ENCODE measurements at places on chromosomes 16 and 17. TPM values are rescaled to one million over a fixed set of nuclear protein-coding genes. Genes with fewer than 3 reads are reported as not detected.

Gene KREMEN2
- total RNA-seq = 6.6 TPM

Gene IL21R
- total RNA-seq = 0.34 TPM

Gene POLR3E
- total RNA-seq = 96.5 TPM

Gene SHCBP1
- 14.8 TPM for total RNA-seq

Gene GJC1
- total RNA-seq = 154 TPM

Gene ZFP90
- total RNA-seq = 19.1 TPM

Gene PTRH2
- total RNA-seq = 36.5 TPM

Gene PDILT
- total RNA-seq = not detected

Gene C16orf96
- 1.6 TPM for total RNA-seq

Gene NPIPB8
- not detected for total RNA-seq

GRCh38 chr16:22214402-22214801 is 8.3 kb downstream of the EEF2K start:
- H3K27ac ChIP-seq = no peak overlapping the region
- no peaks in the 10 kb centered on the region for H3K36me3 ChIP-seq
- no peaks in the 10 kb centered on the region for H3K27me3 ChIP-seq
- DNase-seq = no peak

- peak within 1 kb of the TSS; percentile 67 for H3K4me3 ChIP-seq
- H3K4me1 ChIP-seq = peaks cover 9% of the 10 kb centered on the region
- H3K36me3 ChIP-seq = no peaks in the 10 kb centered on the region
- H3K27me3 ChIP-seq = no peaks in the 10 kb centered on the region
These were observed at the start of gene MYO15B for GRCh38 chr17:75587675-75588595. Gene MYO15B, plus strand, starts transcription at chr17:75587800. Its CDS starts 258 bp downstream, at chr17:75588058.

DNA sequence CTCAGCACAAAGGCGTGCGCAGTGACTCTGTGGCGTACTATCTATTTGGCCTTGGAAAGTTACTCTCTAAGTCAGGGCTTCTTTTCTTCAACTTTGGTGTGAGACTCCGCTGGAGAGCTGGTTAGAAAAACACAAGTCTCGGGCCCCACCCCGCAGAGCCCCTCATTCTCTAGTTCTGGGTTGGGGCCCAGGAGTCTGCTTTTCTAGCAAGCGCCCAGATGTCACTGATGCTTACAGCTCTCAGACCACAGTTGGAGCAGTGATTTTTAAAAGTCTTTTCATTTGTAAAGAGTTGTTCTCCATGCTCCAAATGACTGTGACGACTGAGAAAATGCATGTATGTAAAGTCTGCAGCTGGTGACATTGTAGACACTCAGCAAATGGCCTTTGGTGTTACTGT is 582.3 kb downstream of the WWOX start:
- H3K4me3 ChIP-seq = no peak overlapping the region
- no peak for DNase-seq
- no peaks in the 10 kb centered on the region for H3K36me3 ChIP-seq
- no peak overlapping the region for H3K27ac ChIP-seq

DNA sequence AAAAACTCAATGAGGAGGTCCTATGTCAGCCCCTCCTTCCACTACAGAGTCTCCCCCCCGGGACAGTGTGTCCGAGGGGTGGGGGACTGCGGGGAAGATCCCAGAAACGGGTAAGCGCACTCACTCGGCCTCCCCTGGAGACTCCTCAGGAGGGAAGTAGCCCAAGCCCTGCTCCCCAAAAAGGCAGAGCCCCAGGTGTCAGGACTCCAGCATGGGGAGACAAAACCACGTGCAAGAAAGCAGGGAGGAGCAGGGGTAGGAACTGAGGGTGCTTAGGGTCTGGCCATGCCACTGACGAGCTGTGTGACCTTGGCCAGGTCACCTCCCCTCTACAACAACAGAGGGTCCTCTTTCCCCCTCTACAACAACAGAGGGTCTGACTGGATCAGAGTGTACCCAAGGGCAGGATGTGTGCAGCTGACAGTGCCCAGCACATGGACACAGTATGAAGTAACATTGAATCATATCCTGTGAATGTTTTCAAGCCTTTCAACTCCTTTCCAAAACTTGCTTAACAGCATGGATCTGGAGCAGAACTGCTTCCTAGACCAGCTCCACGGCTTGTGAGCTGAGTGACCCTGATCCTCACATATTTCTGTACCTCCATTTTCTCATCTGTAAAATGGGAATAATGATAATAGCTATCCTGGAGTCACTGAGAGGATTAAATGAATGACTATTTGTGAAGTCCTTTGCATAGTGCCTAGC is 2.1 kb upstream of the NAGS start:
- H3K27ac ChIP-seq = no peak overlapping the region
- no peaks in the 10 kb centered on the region for H3K36me3 ChIP-seq
- DNase-seq = no peak
- H3K27me3 ChIP-seq = peaks cover 21% of the 10 kb centered on the region

DNA sequence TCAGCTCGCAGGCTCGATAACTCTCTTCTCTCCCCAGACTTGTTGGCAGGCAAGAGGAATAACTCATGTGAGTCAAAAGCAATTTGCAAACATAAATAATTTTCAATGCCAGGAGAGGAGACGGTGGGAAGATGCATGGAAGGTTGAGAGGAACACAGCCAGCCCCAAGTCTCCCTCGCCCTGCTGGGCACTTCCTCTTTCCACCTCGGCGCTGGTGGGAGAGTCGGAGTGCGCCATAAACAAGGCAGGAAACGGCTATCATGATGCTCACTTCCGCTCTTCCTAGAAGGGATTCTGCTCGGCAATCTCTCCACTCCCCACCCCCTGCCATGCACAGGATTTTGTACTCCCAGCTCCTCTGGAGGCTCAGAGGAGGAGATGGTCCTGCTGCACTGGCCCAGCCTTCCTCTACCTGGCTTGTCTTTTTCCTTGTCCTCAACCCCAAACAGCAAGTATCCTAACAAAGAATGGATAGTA is 13.0 kb downstream of the CBX4 start:
- no peak overlapping the region for H3K4me3 ChIP-seq
- no peaks in the 10 kb centered on the region for H3K36me3 ChIP-seq
- no peak overlapping the region for H3K27ac ChIP-seq

GRCh38 chr17:34556384-34556783 is 23.0 kb upstream of the TMEM132E start:
- DNase-seq = no peak
- no peaks in the 10 kb centered on the region for H3K36me3 ChIP-seq
- no peaks in the 10 kb centered on the region for H3K27me3 ChIP-seq
- no peak overlapping the region for H3K27ac ChIP-seq

- no peaks in the 10 kb centered on the region for H3K4me1 ChIP-seq
- H3K27ac ChIP-seq = no peak overlapping the region
- peak overlapping the region; percentile 48 for H3K4me3 ChIP-seq
- peaks cover 31% of the 10 kb centered on the region for H3K27me3 ChIP-seq
These were observed 863 bp downstream of the CASKIN1 start for GRCh38 chr16:2195322-2196161.

DNA sequence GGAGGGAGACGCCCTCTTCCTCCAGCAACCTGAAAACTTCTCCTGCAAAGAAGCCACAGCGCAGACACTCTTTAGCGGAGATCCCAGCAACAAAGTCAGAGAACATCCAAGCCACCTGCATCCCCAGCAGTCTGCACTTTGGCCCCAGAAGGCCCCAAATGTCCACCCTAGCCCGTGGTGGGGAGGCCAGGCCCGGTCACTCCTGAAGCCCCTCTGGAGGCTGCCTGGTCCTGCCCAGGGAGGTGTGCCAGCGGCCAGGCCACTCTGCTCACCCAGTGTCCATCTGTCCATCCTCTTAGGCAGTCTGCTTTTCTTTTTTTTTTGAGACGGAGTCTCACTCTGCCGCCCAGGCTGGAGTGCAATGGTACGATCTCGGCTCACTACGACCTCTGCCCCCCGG is 5.4 kb downstream of the HAGHL start:
- H3K36me3 ChIP-seq = 0 out of 2 replicates have a peak, but pooled peaks cover 3% of the 10 kb centered on the region
- no peaks in the 10 kb centered on the region for H3K4me1 ChIP-seq
- no peak overlapping the region for H3K4me3 ChIP-seq
- no peak overlapping the region for H3K27ac ChIP-seq
- DNase-seq = no peak

GRCh38 chr16:84058664-84059063 is 16.1 kb upstream of the SLC38A8 start:
- no peak for DNase-seq
- H3K27me3 ChIP-seq = no peaks in the 10 kb centered on the region
- no peaks in the 10 kb centered on the region for H3K4me1 ChIP-seq
- H3K4me3 ChIP-seq = no peak overlapping the region
- peaks cover 11% of the 10 kb centered on the region for H3K36me3 ChIP-seq
- no peak overlapping the region for H3K27ac ChIP-seq

DNA sequence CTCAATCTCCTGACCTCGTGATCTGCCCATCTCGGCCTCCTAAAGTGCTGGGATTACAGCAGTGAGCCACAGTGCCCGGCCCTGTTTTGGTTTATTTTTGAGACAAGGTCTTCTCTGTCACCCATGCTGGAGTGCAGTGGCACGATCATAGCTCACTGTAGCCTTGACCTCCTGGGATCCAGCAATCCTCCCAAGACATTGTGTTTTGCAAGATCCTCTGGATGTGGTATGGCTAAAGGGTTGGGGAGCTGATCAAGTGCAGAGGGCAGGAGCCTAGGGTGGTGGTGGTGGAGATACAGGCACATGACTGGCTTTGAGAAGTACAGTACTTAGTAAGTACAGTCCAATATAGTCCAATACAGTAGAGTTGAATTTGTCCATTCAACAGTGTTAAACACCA is 16.6 kb upstream of the TNS4 start:
- H3K4me3 ChIP-seq = no peak overlapping the region
- H3K27me3 ChIP-seq = no peaks in the 10 kb centered on the region
- H3K4me1 ChIP-seq = peaks cover 10% of the 10 kb centered on the region
- no peaks in the 10 kb centered on the region for H3K36me3 ChIP-seq

DNA sequence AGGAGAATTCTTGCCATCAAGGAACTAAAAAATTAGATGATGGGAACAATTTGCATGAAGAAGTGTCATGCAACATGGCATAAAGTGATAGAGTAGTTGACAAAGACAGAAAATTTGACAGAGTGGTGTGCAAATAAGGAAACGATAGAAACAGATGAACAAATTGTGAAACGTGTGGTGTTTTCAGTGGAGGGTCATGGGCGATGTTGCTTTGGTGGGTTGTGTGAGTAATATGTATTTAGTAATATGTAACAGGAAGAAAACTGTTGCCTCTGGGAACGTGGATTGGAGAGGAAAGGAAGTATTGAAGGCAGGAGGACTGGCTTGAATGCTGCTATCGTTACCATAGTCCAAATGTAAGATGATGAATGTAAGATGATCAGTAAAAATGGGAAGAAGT is 3.6 kb downstream of the COX10 start:
- 0 out of 2 replicates have a peak, but pooled peaks cover 2% of the 10 kb centered on the region for H3K36me3 ChIP-seq
- H3K4me1 ChIP-seq = no peaks in the 10 kb centered on the region
- no peak overlapping the region for H3K4me3 ChIP-seq
- no peak for DNase-seq
- H3K27ac ChIP-seq = no peak overlapping the region

DNA sequence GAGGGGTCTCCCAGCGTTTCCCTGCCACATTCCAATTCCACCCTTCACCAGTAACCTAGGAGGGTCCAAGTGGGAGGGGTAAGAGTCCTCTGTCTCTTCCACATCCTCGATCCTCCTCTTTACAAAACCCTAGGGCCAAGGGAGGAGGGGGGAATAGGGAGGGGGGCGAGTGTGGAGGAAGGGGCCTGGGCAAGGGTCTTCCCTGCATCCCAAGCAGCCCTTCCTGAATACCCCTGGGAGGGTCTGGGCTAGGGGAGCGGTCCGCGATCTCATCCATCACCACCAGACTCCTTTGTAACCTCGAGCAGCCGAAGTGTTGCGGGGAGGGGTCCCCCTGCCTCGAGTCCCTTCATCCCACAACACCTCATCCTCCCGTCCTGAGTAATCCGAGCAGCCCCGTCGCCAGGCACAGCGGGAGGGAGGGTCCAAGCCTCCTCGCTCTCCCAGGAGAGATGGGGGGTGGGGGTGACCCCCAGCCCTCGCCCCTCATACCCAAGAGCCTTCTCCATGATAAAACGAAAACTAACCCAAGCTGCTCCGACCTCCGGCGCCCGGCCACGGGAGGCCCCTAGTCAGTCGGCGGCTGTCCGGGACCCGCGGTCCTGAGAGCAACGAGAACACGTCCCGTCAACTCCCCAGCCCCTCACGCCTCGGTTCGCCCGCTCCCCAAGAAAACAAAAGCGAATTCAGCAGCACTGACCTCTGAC is 502 bp downstream of the SMPD3 start:
- H3K4me1 ChIP-seq = no peaks in the 10 kb centered on the region
- H3K27ac ChIP-seq = no peak overlapping the region
- H3K36me3 ChIP-seq = no peaks in the 10 kb centered on the region
- H3K27me3 ChIP-seq = peaks cover 24% of the 10 kb centered on the region

GRCh38 chr16:4115209-4115948 is 863 bp downstream of the ADCY9 start:
- H3K27ac ChIP-seq = no peak overlapping the region
- no peaks in the 10 kb centered on the region for H3K36me3 ChIP-seq
- peaks cover 26% of the 10 kb centered on the region for H3K27me3 ChIP-seq
- peak; percentile 75 for DNase-seq

DNA sequence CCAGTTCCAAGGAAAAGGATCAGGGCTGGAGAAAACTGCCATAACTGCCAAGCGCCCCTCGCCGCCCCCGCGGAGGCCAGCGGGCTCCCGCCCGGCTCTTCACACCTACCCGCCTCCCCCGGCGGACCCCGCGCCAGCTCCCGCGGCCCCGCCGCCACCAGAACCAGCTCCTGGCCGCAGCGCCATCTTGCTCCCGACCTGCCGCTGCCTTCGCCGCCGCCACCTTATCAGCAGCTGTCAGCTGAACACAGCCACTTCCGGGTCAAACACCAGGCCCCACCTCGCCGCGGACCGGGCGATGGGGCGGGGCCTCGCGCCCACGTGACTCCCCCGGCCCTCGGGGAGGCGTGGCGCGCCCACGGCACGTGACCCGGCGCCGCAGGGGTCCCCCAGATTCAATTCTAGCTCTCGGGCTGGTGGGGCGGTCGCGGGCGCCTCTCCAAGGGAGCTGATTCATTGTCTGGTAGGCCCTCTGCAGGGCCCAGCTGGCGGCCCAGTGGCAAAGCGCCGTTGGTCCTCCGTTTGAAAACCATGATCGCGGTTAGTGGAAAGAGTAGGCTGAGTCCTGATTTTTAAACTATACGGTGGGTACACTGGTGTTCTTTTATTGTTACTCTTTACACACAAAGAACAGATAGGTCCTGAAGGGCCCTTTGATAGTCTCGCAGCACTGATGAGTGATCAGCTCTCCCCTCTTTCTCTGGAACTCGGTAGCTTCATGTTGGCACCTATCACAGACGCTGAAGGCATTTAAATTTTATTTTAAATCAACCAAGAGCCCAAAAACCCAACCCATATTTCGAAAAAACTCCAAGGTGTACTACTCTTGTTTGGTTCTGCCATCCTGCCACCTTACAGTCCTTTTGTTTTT is at the start of gene SYNRG:
Gene SYNRG (minus strand): TSS at position 249 of the 871 bp plus-strand sequence. CDS start 63 bp downstream, at position 186.
- H3K4me3 ChIP-seq = peak within 1 kb of the TSS; percentile 93
- DNase-seq = peak; percentile 99
- H3K36me3 ChIP-seq = no peaks in the 10 kb centered on the region
- peaks cover 5% of the 10 kb centered on the region for H3K4me1 ChIP-seq
- H3K27ac ChIP-seq = peak within 1 kb of the TSS; percentile 74

- no peaks in the 10 kb centered on the region for H3K36me3 ChIP-seq
- no peaks in the 10 kb centered on the region for H3K4me1 ChIP-seq
- no peaks in the 10 kb centered on the region for H3K27me3 ChIP-seq
- no peak overlapping the region for H3K4me3 ChIP-seq
- DNase-seq = no peak
- no peak overlapping the region for H3K27ac ChIP-seq
These were observed 12.0 kb downstream of the TBC1D16 start for GRCh38 chr17:80023481-80024205.

GRCh38 chr17:8015236-8015956 is 13.0 kb downstream of the GUCY2D start:
- no peak overlapping the region for H3K27ac ChIP-seq
- peaks cover 22% of the 10 kb centered on the region for H3K27me3 ChIP-seq
- no peaks in the 10 kb centered on the region for H3K36me3 ChIP-seq
- H3K4me1 ChIP-seq = no peaks in the 10 kb centered on the region
- peak overlapping the region; percentile 80 for H3K4me3 ChIP-seq
